GF-D8 (cell line): ENCODE measurements at places on chromosomes 4 and X.

DNA sequence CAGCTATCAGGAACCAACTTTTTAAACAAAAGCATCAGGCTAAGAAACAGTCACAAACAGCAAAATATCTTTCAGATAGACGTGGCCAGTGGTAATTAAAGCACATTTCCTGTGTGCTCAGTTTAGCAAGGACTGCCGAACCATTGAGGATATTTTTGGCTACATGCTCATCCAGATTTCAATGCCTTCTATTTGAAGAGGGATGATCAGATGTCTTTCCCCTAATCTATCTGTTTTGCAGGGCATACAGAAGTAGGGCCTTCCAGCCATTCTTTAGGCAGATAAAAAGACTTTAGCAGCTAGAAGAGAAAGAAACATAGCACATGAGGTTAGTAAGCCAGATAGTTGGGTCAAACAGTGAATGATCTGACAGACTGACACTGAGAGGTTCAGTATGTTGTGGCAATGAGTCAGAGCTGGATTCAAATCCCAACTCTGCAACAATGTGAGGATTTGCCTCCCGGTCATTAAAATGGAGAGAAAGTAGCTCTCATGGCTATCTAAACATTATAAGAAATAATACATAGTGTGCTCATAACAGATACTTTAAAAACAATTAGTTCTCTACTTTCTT, 100.0 kb upstream of the PRKG2 start:
- DNase-seq, result no peak

DNA sequence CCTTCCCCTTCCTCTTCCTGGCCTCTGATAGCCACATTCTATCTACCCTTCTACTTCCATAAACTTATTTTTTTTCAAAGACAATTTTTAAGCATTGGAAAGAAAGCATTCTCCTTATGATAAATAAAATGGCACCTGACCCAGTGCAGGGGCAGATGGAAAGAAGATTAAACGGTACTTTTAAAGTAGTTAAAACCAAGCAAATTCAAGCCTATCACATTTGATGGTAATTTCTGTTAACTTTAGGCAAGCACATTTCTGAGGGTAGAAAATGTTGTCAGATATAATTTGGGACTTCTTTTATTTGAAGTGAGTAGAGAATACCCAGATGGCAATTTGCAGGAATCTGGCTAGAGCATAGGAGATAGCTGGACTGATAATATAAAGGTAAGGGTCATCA, 332.9 kb downstream of the EPHA5 start:
- DNase-seq, result no peak

GRCh38 chr4:30600246-30601017, 119.7 kb upstream of the PCDH7 start:
- no peak for DNase-seq

DNA sequence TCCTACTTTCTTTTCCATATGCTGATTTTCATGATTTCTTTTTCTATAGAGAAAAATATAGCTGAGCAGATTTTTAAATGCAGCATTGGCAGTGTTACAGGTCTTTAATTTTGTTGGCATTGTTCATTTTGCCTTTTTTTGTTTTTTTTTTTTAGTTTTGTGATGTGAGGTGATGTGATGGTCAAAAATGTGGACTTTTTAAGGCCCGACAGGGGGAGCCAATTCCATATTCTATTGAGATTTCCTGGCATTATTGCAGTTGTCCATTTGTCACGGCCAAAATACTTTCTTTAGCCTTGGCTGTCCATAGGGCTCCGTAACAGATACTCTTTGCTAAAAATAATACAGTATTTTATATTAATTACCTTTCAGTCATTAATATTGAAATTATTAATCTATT, 47.8 kb downstream of the SLIT2 start:
- DNase-seq, result no peak

DNA sequence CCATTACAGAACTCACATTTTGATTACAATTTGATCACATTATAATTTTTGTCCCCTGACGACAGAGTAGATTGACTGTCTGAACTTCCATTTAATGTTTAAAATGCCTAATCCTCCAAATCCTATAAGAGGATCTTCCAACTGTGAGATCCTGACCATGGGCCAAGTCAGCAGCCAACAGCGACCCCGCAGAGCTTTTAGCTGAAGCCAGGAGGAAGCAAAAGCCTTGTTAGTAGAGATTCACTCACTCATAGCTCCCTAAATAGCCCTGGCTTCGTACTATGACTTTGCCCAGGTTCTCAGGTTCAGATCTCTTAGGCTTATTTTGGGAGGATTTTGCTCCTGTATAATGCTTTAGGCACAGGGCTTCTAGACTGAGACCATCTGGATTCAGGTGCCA, 413.1 kb downstream of the NKX6-1 start:
- no peak for DNase-seq

- DNase-seq, result no peak
Measured at GRCh38 chrX:104806346-104806745, 240.3 kb downstream of the IL1RAPL2 start.

GRCh38 chr4:138307319-138307718, 65.2 kb upstream of the SLC7A11 start:
- peak; percentile 56 for DNase-seq
